Mammary microvascular endothelial cell (primary cell): ENCODE measurements at places on chromosomes 2 and 18. TPM values are rescaled to one million over a fixed set of nuclear protein-coding genes. Genes with fewer than 3 reads are reported as not detected.

Gene TRIM43
- not detected in 2 replicates for total RNA-seq

Gene TPO
- total RNA-seq = not detected in 2 replicates

Gene FNDC4
- 15.9 and 20.3 TPM in 2 replicates for total RNA-seq

Gene CNDP1
- not detected in 2 replicates for total RNA-seq

Gene XPO1
- total RNA-seq = 104 and 136 TPM in 2 replicates

Gene CIDEA
- 7.2 and 8.2 TPM in 2 replicates for total RNA-seq

Gene MAP2
- 27.9 and 29.4 TPM in 2 replicates for total RNA-seq

Gene DTNA
- total RNA-seq = 3.4 and 4.9 TPM in 2 replicates

Gene SERPINB4
- total RNA-seq = not detected in 2 replicates

Gene RGPD4
- total RNA-seq = not detected in 2 replicates

Gene ZNF521
- 18.1 and 25.3 TPM in 2 replicates for total RNA-seq

Gene BIN1
- total RNA-seq = 18.5 and 23.2 TPM in 2 replicates

Gene MC2R
- not detected in 2 replicates for total RNA-seq

Gene SEPTIN10
- 82.5 and 99.0 TPM in 2 replicates for total RNA-seq

Gene UGT1A4
- not detected in 2 replicates for total RNA-seq

Gene INHA
- not detected in 2 replicates for total RNA-seq

Gene ALKAL2
- not detected in 2 replicates for total RNA-seq

Gene AMER3
- not detected in 2 replicates for total RNA-seq

Gene DNAJC5G
- not detected in 2 replicates for total RNA-seq

Gene CYBRD1
- 9.6 and 10.2 TPM in 2 replicates for total RNA-seq

Gene CYRIA
- 7.5 and 10.2 TPM in 2 replicates for total RNA-seq

Gene NEU2
- total RNA-seq = not detected in 2 replicates

Gene ASXL3
- total RNA-seq = not detected in 2 replicates

Gene DLX1
- total RNA-seq = not detected in 2 replicates

Gene CARF
- 1.3 TPM in 2 replicates for total RNA-seq

Gene NHEJ1
- 16.9 and 18.3 TPM in 2 replicates for total RNA-seq

Gene CRYGD
- total RNA-seq = not detected in 2 replicates

Gene CYTIP
- total RNA-seq = not detected in 2 replicates

Gene WIPF1
- 12.4 and 17.1 TPM in 2 replicates for total RNA-seq

Gene TUBB6
- total RNA-seq = 1,268 and 1,389 TPM in 2 replicates

Gene RAB17
- total RNA-seq = 0.49 and 0.87 TPM in 2 replicates

Gene DHRS9
- not detected in 2 replicates for total RNA-seq

Gene WDR54
- total RNA-seq = 27.2 and 30.3 TPM in 2 replicates

Gene FSIP2
- 0.20 TPM in 1 of 2 replicates, not detected in the other for total RNA-seq

Gene RANBP2
- total RNA-seq = 39.6 and 45.6 TPM in 2 replicates

Gene PKDCC
- total RNA-seq = 1.3 and 1.4 TPM in 2 replicates

Gene ZNF396
- 0.67 TPM in 1 of 2 replicates, not detected in the other for total RNA-seq

Gene IL1F10
- not detected in 2 replicates for total RNA-seq

Gene CCDC178
- total RNA-seq = 8.2 and 8.5 TPM in 2 replicates

Gene UGT1A3
- not detected in 2 replicates for total RNA-seq
